Activated CD4-positive, alpha-beta T cell treated with anti-CD3 and anti-CD28 coated beads for 36 hours (primary cell): ENCODE measurements at places on chromosomes 3 and 15.

- H3K4me1 ChIP-seq: no peaks in the 10 kb centered on the region
- no peak overlapping the region for H3K27ac ChIP-seq
- no peaks in the 10 kb centered on the region for H3K36me3 ChIP-seq
- H3K4me3 ChIP-seq: no peak overlapping the region
Measured at GRCh38 chr15:81747482-81747881, 298.3 kb downstream of the MEX3B start.

- peak overlapping the region; percentile 87 for H3K27ac ChIP-seq
- H3K4me3 ChIP-seq: no peak overlapping the region
- peaks cover 55% of the 10 kb centered on the region for H3K4me1 ChIP-seq
- DNase-seq: no peak
Measured at GRCh38 chr3:9420850-9421549, 23.6 kb downstream of the SETD5 start.

GRCh38 chr15:62545467-62546227 lies 380.6 kb upstream of the C2CD4B start:
- no peak overlapping the region for H3K27ac ChIP-seq
- H3K36me3 ChIP-seq: no peaks in the 10 kb centered on the region
- no peak for DNase-seq
- peaks cover 2% of the 10 kb centered on the region for H3K27me3 ChIP-seq

DNA sequence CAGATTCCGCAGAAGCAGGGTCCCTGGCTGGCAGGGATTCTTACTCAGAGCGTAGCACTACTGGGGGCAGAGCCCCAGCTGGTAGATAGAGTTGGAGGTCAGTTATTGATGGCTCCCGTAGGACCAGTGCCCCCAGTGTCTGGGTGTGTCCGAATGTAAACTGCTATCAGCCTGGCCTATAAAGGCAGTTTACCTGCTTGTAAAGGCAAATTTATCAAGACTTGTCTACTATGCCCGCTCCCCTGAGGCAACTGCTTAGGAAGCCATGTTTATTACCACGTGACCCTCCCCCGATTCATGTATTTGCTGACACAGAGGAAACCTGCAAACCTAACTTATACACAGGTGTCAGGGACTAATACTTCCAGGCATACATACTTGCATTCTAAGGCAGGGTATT lies 607 bp upstream of the PPP1R14D start:
- peaks cover 2% of the 10 kb centered on the region for H3K27me3 ChIP-seq
- H3K4me1 ChIP-seq: no peaks in the 10 kb centered on the region
- H3K4me3 ChIP-seq: no peak overlapping the region
- no peak overlapping the region for H3K27ac ChIP-seq
- H3K36me3 ChIP-seq: no peaks in the 10 kb centered on the region

- peaks cover 43% of the 10 kb centered on the region for H3K27me3 ChIP-seq
- no peak for DNase-seq
- H3K4me1 ChIP-seq: peaks cover 13% of the 10 kb centered on the region
- no peaks in the 10 kb centered on the region for H3K36me3 ChIP-seq
- peak overlapping the region; percentile 36 for H3K4me3 ChIP-seq
Measured at GRCh38 chr3:168248383-168249204, 152.9 kb upstream of the GOLIM4 start.

DNA sequence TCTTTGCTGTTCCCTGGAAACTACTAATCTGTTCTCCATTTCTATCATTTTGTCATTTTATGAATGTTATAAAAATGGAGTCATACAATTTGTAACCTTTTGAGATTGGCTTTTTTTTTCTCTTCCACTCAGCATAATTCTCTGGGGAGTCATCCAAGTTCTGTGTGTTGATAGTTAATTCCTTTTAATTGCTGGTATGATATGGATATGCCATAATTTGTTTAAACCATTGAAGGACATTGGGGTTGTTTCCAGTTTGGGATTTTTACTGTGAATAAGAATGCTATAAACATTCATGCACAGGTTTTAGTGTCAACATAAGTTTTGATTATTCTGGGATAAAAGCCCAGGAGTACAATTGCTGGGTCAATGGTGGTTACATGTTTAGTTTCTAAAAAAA lies 279.4 kb downstream of the WNT5A start:
- H3K4me3 ChIP-seq: no peak overlapping the region
- H3K27ac ChIP-seq: no peak overlapping the region
- H3K27me3 ChIP-seq: no peaks in the 10 kb centered on the region

GRCh38 chr3:32376115-32376514 lies 15.5 kb upstream of the CMTM7 start:
- H3K4me1 ChIP-seq: peaks cover 27% of the 10 kb centered on the region
- no peak overlapping the region for H3K4me3 ChIP-seq
- no peak for DNase-seq
- H3K36me3 ChIP-seq: no peaks in the 10 kb centered on the region

DNA sequence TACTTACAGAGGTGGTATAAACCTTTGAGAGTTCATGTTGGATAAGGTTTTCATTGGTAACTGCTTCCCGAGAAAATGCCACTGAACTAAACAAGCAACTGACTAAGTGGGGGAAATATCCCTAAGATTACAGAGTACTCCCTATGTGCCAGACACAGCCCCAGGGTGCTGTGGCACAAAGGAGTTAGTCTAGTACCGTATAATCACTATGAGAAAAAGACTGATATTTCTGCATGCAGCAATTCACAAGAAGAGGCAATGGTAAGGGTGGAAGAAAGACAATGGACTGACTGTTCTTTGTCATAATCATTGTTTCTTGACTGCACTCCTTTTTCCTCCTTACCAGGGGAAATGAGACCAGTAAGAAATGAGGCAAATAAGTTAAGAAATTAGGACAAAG lies 20.0 kb upstream of the SLC25A26 start:
- H3K4me3 ChIP-seq: no peak overlapping the region
- H3K4me1 ChIP-seq: no peaks in the 10 kb centered on the region
- no peak overlapping the region for H3K27ac ChIP-seq
- DNase-seq: no peak

GRCh38 chr3:131501949-131502348 lies 822 bp downstream of the MRPL3 start:
- no peak for DNase-seq
- H3K27me3 ChIP-seq: no peaks in the 10 kb centered on the region
- H3K4me1 ChIP-seq: peaks cover 34% of the 10 kb centered on the region
- H3K36me3 ChIP-seq: peaks cover 40% of the 10 kb centered on the region
- peak overlapping the region; percentile 98 for H3K4me3 ChIP-seq

DNA sequence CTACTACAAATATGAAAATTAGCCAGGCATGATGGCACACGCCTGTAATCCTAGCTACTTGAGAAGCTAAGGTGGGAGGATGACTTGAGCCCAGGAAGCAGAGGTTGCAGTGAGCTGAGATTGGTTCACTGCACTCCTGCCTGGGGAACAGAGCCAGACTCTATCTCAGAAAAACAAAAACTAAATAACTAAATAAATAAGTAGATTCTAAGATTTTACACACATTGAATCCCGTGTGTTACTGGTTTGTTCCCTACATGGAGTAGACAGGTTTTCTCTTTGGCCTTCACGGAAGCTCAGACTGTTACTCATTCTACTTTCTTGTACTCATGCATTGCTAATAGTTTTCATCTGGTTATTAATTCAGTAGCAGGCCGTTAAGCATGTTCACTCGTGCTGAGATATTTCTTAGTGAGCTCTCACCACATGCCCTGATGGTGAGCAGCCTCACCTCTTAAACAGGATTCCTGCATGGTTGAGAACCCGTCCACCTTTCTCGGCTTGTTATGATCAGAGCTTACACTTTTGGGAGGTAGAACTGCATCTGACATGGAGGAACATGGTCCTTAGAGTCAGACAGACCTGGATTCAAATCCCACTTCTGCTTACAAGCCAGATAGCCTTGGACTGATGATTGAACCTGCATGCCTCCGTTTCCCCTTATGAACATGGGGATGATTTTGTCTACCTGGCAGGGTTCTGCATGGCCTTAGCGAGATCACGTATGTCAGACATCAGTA lies 49.1 kb downstream of the CMTM7 start:
- DNase-seq: no peak
- H3K27ac ChIP-seq: no peak overlapping the region
- peaks cover 33% of the 10 kb centered on the region for H3K36me3 ChIP-seq

GRCh38 chr3:44128057-44128775 lies 113.5 kb upstream of the TOPAZ1 start:
- peaks cover 4% of the 10 kb centered on the region for H3K27me3 ChIP-seq
- peaks cover 3% of the 10 kb centered on the region for H3K4me1 ChIP-seq
- no peak overlapping the region for H3K27ac ChIP-seq
- no peak overlapping the region for H3K4me3 ChIP-seq
